Jurkat, Clone E6-1 (cell line): ENCODE measurements at places on chromosomes 6 and 20.
A peak's percentile ranks its signal among the peaks of the same experiment; 100 is the strongest.

- DNase-seq, result no peak
These were observed 157.2 kb downstream of the SIM1 start for GRCh38 chr6:100307561-100307960.

- DNase-seq, result no peak
These were observed 20.9 kb downstream of the GPR63 start for GRCh38 chr6:96816301-96816817.

- DNase-seq, result no peak
These were observed 251.6 kb downstream of the ADGB start for GRCh38 chr6:146850238-146850896.

GRCh38 chr6:156595476-156595875 is 181.7 kb upstream of the ARID1B start:
- DNase-seq, result no peak

GRCh38 chr6:12125396-12125795 is 113.3 kb downstream of the HIVEP1 start:
- peak; percentile 29 for DNase-seq

- no peak for DNase-seq
These were observed 181.6 kb downstream of the OTOR start for GRCh38 chr20:16929756-16930155.
